Mucosa of descending colon (tissue), 3 donors: ENCODE measurements at places on chromosomes 3 and 15.

GRCh38 chr3:24385012-24385615, 109.5 kb downstream of the THRB start:
- DNase-seq: no peak

DNA sequence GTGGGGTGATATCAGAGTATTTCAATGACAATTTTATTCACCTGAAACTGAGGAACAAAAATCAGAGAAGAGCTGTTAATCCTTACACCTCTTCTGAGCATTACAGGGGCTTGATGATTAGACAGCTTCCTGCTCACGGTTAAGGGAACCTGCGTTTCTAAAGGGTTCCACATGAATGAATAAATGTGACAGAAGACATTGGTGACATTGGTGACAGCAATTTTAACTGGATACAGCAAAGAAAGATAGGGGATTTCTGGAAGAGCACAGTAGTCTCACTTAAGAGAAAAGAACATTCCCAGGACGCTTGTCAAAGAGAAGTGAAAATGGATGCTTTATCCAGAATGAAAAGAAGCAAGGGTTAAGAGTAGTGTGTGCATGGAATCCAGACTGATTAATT, 235.9 kb upstream of the CNTN3 start:
- DNase-seq: no peak

DNA sequence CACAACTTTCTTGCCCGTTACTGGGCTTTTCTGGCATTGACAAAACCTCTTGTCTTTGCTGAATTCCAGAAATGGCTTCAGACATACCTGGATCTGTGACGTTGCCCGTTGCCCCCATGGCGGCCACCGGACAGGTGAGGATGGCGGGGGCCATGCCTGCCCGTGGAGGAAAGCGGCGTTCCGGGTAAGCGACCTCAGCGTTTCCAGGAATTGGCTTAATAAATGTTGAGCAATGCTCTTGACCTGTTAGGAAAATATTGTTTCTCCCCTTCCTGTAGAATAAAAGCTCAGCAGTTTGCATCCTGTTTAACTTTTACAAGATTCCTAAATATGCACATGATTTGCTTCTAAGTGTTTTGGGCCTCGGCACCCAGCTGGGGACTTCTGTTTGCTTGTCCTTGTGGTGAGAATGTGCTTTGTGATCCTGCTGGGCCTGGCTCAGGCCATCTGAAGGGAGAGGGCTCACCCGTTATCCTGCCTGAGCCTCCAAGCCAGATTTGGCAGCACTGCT, 46.7 kb downstream of the ARNT2 start:
- no peak for DNase-seq

- no peak for DNase-seq
Measured at GRCh38 chr3:47910777-47911440, 105.3 kb downstream of the MAP4 start.

DNA sequence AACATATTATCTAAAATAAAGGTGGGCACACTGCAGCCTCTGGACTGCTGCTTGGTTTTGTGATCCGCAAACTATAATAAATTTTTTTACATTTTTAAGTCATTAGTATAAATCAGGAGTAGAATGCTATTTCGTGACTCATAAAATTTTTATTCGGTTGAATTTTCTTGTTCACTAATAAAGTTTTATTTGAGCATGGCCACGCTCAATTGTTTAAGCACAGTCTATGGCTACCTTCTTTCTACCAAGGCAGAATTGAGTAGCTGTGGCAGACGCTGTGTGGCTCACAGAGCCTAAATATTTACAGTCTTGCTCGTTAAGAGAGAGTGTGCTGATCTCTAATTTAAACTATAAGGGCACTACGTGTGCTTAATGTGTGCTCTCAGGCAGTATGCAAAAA, 28.9 kb downstream of the ROBO2 start:
- no peak for DNase-seq

- DNase-seq: no peak
Measured at GRCh38 chr3:143726727-143727126, 121.5 kb downstream of the SLC9A9 start.

DNA sequence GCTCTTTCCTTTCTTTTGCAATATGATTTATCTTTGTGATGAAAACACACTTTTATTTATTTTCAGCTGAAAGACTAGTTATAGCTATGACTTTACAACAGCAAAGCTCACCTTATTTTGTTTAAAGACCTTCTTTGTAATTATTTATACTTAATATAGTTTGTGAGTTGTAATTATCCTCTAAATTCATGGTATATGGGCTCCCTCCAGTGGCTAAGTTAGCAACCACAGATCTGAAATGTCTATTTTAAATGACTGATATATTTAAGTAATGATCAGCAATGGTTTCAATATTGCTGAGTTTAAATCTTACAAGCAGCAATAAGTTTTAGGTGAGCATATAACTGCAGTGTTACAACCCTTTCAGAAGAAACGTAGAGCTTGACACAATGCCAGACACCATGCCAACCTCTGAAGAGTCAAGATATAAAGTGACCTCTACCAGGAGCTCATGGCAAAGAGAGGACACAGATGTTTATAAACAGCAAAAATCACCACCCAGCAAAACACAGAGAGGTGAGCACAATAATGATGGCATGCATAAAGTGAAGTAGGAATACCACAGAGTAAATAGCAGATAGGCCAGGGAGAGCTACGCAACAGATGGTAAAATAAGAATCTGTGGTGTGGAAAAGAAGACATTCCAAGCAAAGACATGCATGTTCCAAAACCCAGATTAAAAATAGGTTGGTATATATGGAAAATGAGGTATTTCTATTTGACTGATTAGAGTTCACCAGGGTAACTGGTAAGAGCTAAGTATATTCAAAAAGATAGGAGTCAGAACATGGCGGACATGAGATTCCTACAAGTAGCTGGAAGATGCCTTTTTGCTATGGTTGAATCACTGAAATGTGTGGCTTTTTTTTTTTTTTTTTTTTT, 143.7 kb upstream of the ZNF385D start:
- DNase-seq: peak; percentile 1

DNA sequence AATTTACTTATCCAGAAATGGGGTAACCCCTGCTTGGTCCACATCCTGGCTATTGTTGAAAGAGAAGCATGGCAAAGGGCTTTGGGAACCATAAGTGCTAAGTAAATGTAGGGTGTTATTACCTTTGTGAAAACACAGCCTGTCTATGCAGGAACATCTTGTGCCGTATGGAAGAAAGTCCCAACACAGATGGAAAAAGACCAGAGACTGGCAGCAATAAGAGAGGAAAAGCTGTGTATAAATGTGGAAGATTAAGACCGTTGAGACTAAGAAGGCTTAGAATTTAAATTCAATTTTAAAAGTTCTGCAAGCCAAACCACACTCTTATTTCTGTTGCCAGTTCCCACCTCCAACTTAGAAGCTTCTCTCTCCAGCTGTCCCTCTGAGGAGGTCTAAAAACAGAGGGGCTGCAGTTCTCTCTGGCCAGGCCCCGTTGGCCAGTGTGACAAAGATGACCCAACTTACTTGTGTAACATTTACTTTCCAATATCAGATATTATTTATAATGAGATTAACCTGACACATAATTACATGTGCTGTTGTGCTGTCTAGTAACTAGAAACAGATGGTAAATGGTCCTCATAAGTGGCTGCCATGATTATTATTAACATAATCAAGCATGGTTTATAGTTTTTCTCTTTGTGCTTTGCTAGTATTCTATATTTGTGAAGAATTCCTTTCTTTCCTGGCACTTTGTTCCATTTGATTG, 7.0 kb downstream of the MINDY4B start:
- DNase-seq: no peak

DNA sequence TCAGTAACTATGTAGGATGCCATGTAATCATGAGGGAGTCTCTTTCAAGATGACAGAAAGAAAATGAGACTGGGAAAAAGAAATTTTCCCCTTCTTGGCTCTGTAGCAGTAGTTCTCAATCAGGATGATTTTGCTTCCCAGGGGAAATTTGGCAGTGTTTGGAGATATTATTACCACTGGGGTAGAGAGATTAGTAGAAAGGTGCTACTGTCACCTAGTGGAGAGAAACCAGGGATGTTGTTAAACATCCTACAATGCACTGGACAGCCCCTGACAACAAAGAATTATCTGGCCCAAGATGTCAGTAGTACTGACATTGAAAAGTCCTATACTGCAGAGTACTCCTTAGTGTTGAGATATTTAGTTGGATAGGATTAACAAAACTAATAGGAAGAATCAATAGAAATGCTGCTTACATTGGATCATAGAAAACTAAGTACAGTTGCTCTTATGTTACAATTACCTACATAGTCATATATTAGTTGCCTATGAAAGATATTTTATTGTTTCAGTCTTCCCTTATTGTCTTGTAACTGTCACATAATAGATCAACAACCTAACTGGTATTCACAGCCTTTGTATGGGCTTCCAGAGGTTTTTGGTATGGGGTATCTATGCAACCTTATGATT, 433.3 kb downstream of the RAP2B start:
- DNase-seq: no peak

DNA sequence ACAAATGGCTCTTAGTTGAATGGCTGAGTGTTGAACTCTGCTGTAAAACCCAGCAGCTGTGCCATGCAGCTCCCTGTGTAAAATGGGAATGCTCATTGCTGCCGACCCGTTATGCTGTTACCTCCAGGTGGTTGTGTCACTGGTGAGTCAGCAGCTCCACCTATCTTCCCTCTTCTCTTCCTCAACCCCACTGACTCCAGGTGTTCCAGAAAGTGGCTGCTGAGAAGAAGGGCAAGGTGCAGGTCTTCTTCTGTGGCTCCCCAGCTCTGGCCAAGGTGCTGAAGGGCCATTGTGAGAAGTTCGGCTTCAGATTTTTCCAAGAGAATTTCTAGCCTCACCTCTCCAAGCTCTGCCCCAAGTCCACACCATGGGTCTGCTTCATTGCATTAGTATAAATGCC, 41.9 kb downstream of the NOX5 start:
- DNase-seq: no peak

DNA sequence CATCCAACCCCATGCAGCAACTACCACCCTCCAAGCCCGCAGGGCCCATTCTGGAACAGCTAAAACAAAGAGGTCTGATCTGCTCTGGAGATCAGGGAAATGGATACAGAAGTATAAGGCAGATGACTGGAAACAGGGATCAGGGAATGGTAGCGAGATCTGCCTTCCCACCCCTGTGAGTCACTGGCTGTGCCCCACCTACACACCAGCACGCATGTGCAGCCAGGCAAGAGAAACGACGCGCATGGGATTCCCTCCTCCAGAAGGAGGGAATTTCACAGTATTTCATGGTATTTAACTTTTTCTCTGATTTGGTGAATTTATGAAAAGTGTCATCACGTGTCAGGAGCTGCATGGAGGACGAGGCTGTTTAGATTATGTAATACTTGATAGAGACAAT, 116.7 kb downstream of the ARRDC4 start:
- DNase-seq: no peak

DNA sequence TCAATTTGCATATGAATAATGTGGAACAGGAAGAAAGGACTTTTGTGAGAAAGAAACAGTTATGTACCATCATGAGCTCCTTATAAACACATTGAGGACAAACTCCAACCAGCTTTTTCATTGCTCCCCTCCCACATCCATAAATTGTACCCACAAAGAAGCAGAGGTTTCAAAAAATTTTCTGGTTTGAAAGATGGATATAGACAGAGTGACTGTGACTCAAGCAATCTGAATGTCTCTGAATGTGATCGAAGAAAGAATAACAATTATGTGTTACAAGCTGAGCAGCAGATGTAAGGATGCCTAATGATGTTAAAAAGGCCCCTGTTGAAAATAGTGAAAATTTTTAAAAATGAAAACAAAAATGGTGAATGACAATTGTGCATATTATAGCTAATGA, 127.4 kb downstream of the TFG start:
- DNase-seq: no peak

DNA sequence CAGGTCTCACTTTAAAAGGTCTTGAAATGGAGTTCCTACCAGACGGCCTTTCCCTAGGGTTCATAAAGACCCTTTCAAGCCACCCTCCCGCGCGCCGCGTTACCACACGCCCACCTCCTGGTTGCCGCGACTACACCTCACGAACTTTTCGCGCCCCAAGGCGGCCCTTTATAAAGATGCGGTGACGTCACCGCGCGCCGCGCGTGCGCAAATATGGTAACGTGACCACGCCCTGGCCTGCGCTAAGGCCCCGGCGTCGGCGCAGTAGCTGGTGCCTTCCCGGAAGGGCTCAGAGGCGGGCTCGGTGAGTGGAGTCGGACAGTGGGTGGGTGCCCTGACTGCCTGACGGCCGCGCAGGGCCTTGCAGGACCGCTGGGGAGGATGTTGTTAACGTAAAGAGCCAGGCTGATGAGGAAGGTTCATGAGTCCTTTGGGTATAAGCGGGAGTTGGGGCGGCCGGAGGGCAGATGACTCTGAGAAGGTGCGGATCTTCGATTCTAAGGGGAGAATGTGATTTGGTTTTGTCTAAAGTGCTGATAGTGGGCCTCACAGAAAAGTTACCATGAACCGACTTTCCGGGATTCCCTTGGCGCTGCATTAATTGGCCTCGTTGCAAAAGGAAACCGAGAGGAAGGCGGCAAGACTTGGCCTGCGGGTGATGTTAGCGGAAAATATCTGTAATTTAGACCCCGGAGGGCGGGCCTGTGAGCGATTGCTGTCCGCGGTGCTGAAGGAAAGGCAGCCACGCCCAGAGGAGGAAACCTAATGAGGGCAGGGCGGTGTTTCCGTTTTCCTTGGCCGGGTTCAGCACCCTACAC, 54.4 kb downstream of the FEZF2 start:
- DNase-seq: peak; percentile 78

GRCh38 chr3:123246866-123247265, 45.1 kb downstream of the SEC22A start:
- no peak for DNase-seq

- DNase-seq: no peak
Measured at GRCh38 chr3:104245981-104246380, 1120.7 kb upstream of the ALCAM start.

GRCh38 chr3:194344012-194344411, 7.1 kb downstream of the CPN2 start:
- DNase-seq: peak; percentile 92
